ENCODE measurements at places on chromosomes 5 and 9. TPM values are rescaled to one million over a fixed set of nuclear protein-coding genes. Genes with fewer than 3 reads are reported as not detected.

DNA sequence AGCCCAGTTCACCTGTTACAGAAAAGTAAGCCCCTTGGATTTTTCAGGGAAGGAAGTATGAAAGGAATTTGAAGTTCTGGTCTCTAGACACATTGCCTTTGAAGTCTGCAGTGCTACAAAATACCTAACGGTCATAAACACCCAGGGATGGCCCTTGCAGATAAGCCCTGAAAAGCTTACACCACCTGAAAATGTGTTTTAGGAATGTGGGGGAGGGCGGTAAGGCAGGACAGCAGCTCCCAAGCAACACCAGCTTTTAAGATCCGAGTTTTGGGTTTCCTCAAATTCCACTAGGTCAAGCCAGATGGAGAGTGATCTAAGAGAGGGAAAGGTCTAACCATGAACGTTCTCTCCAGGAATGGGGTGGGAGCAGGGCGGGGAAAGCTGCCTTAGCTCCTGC, 114.1 kb upstream of the PANK3 start:
- DNase-seq = no peak
- H3K27ac ChIP-seq = no peak overlapping the region
- no peaks in the 10 kb centered on the region for H3K27me3 ChIP-seq
- H3K36me3 ChIP-seq = no peaks in the 10 kb centered on the region
- H3K4me3 ChIP-seq = no peak overlapping the region
- H3K4me1 ChIP-seq = no peaks in the 10 kb centered on the region

GRCh38 chr9:109843641-109844040, 63.6 kb downstream of the PALM2AKAP2 start:
- no peak overlapping the region for H3K27ac ChIP-seq
- DNase-seq = no peak
- H3K27me3 ChIP-seq = peaks cover 2% of the 10 kb centered on the region
- H3K36me3 ChIP-seq = no peaks in the 10 kb centered on the region
- no peaks in the 10 kb centered on the region for H3K4me1 ChIP-seq
- no peak overlapping the region for H3K4me3 ChIP-seq

DNA sequence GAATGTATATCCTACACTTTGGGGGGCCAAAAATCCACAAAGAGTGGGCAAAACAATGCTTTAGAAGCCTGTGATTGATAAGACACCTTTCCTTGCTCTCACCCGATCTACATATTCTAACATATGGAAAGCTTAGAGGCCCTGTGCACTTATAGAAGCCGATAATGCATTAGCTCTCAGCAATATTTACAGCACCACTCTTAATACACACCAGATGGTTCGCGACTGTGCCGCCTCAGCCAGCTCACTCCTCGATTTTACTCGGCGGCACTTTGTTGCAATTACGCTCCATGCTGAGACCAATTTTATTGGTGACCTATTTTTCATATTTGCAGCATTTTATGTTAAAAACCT, 18.8 kb downstream of the NR2F1 start:
- peaks cover 2% of the 10 kb centered on the region for H3K4me1 ChIP-seq
- no peak for DNase-seq
- no peak overlapping the region for H3K4me3 ChIP-seq

DNA sequence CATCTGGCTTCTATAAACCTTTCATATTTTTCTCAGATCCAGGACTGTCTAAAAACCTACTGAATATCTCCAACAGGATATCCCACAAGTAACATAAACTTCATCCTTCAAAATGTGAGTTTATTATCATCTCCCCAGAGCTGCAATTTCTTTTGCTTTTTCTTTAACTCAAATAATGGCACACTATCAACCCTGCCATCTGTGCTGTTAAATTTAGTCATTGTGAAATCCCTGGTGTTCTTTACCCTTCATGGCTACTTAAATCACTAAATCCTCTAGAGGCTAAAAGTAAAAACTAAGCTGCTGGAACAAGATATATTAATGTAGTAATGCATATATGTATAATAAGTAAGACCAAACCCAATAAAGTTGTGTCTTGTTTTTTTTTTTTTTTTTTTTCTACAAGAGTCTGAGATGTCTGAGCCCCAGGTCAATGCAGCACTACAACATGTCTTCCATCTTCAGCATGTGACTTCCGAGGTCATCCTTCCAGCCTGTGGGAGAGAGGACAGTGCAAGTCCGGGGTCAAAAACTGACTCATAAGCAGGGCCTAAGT, 362.9 kb downstream of the ADGRV1 start:
- DNase-seq = no peak
- no peak overlapping the region for H3K27ac ChIP-seq
- no peak overlapping the region for H3K4me3 ChIP-seq
- H3K36me3 ChIP-seq = no peaks in the 10 kb centered on the region
- H3K27me3 ChIP-seq = no peaks in the 10 kb centered on the region

ARL15 gene
- 23.1 TPM for total RNA-seq
